ENCODE measurements at places on chromosomes 5 and 9.

DNA sequence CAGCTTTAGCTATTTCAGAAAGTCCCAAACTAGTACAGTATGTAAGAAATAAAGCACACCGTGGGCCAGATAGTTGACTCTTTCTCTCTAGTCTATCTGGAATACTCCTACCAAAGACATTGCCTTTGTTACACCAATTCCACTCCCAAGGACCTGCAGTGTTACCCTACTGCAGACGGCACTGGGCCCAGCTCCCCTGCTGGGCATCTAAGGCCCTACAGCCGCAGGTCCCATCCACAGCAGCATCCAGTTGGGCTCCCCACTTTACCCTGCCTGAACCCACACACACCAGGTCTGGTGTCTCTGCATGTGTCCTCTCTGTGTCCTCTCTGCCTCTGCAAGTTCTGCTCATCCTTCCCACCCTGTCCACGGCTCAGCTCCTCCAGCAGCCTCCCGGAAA is 22.5 kb downstream of the TNIP1 start:
- DNase-seq = no peak

DNA sequence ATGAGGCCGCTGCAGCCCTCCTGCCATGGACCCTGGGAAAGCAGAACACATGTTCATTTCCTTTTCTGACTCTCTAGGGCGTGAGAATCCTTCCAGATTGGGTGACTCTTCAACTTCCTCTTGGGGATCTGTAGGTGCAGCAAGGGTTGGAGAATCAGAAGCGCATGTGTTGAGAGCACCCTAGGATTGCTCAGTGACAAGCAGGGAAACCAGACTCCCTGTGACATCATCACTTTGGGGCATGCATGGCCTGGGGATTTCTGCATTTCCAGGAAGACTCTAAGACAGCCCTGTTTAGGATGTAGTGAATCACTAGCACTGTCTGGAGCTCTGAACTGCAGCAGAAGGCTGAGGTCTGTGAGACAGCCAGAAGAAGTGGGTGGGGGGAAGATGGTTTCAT is 15.1 kb upstream of the LCP2 start:
- no peak for DNase-seq

DNA sequence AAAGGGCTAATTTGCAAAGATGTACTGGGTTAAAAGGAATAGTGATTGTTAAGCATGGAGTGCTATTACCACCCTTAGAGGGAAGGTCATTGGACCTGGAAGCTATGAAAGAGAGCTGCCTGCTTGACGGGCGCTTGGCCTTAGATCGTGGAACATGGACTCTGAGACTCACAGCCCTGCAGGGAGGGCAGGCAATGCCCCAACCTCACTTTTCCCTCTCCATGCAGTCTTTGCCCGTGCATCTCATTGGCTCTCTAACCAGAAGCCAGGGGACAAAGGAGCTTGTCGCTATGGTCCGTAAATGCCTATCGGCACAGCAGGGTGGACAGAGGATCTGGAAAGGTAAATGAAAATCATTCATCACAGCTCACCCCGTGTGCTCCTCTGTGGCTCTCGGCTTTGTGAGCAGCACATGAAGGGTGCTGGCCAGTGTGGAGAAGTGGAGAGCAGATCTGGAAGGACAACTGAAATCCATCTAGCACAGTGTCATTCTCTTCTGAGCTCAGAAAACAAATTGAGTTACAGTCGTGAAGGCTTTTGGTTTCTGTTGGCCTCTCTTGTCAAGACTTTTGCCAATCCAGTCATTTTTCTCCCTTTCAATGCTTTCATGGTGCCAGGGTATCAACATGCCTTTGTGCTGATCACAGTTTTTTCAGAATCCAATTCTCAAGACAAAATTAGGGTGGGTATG is 186.2 kb downstream of the SNX18 start:
- DNase-seq = no peak

- DNase-seq = no peak
Observed at GRCh38 chr9:87580941-87581438, 83.3 kb downstream of the DAPK1 start.

- DNase-seq = no peak
Observed at GRCh38 chr9:4547016-4547415, 56.7 kb downstream of the SLC1A1 start.

- DNase-seq = no peak
Observed at GRCh38 chr5:181234455-181235306, 9.0 kb downstream of the RACK1 start.

GRCh38 chr5:103513701-103514100 is 48.9 kb downstream of the NUDT12 start:
- no peak for DNase-seq

DNA sequence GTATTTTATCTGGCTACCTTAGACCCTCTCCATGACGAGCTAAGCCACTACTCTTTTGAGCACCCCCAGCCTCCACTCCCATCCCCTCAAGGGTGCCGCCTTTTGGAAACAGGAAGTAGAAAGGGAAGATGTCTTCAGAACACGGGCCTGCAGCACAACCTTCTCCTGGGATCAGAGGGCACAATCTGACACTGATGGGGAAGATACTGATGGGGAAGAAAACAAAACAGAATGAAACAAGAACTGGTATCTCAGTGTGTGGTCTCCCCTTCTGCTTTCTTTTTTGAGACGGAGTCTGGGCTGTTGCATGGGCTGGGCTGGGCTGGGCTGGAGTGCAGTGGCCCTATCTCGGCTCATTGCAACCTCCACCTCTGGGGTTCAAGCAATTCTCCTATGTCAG is 539.7 kb upstream of the DAP start:
- DNase-seq = no peak

GRCh38 chr5:106784846-106785245 is 885.9 kb downstream of the EFNA5 start:
- no peak for DNase-seq

DNA sequence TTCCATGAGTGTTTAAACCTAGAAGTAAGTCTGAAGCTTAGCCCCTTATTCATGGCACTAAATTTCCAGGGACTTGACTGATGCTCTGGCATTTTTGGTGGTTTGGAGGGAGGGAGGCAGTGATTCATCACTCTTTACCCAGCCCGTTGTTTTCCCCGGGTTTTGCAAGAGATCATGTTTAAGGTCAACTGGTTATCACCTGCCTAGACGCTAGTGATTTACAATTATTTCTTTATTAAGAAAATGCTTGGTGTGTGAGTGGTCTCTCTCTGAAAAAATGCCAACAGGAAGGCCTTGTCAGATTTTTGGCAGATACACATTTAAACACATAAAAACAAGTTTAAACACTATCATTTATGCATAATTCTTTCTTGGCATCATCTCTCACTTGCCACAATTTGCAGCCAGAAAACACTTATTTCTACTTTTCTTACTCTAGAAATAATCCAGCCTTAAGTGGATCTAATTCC is 737.9 kb upstream of the ZNF608 start:
- peak; percentile 10 for DNase-seq

DNA sequence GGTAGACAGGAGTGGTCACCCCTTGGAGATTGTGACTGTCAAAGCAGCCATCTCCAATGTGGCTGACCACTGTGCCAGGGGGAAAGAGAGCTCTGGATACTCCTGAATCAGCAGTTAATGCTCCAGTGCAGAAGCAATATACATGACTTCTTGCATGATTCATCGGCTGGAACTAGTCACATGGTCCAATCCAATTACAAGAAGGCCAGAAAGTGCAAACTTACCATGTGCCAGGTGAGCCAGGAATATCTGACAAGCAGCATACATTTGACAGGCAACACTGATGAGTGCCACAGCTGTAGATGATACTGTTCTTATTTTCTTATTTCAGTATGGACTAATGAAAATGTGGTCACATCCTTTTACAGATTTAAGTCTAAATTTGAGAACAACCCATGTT is 440.0 kb upstream of the MPDZ start:
- DNase-seq = no peak

GRCh38 chr5:107157809-107158208 is 512.9 kb downstream of the EFNA5 start:
- DNase-seq = no peak

DNA sequence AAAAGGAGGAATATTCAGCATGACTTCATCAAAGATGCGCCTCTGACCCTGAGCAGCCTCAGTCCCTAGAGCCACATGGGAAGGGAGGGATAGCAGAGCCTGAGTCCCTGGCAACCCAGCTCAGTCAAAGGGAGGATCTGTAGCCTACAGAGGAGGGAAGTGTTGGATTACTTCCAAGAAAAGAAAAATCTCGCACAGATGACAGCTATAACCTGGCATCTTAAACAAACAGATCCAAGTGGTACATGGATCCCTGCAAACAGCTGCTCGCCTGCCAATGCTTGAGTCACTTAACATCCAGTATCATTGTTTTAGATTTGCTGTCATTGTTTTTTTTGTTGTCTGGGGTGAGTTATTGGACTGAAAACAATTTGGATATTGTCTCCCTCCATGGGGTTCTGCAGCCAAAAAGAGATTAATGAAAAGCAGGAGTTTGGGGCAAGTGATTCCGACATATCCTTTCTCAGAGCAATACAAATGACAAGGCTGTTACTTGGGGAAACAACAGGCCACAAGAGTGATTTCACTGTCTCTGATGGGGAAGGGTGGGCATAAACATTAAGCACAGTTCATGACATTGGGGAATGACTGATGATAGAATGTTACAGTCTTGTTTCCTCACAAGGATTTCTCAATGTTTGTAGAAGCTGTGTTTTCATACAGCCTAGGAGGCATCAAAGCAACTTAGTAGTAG is 153.5 kb upstream of the KIF2A start:
- no peak for DNase-seq

- DNase-seq = no peak
Observed at GRCh38 chr5:73823508-73823925, 197.5 kb downstream of the ARHGEF28 start.

DNA sequence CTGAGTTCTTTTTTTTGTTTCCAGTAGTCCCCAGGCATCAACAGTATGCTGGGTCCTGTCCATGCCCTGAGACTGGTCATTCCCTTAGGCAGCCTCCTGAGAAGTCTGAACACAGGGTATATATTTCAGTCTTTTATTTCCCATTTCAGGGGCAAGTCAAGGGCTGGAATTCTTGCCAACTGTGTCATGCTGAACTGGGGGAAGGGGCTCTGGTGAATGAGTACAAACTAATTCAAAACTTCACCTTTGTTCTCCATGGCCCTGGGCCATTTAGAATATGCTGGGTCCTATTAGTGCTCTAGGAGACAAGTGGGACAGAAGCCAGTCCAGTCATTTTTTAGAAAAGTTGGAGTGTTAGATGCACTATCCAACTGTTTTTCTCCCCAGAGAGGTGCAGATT is 170.3 kb downstream of the TMC1 start:
- DNase-seq = no peak

- no peak for DNase-seq
Observed at GRCh38 chr5:72237415-72237814, 82.6 kb downstream of the MRPS27 start.

- DNase-seq = no peak
Observed at GRCh38 chr9:71465392-71465791, 302.9 kb downstream of the CEMIP2 start.

DNA sequence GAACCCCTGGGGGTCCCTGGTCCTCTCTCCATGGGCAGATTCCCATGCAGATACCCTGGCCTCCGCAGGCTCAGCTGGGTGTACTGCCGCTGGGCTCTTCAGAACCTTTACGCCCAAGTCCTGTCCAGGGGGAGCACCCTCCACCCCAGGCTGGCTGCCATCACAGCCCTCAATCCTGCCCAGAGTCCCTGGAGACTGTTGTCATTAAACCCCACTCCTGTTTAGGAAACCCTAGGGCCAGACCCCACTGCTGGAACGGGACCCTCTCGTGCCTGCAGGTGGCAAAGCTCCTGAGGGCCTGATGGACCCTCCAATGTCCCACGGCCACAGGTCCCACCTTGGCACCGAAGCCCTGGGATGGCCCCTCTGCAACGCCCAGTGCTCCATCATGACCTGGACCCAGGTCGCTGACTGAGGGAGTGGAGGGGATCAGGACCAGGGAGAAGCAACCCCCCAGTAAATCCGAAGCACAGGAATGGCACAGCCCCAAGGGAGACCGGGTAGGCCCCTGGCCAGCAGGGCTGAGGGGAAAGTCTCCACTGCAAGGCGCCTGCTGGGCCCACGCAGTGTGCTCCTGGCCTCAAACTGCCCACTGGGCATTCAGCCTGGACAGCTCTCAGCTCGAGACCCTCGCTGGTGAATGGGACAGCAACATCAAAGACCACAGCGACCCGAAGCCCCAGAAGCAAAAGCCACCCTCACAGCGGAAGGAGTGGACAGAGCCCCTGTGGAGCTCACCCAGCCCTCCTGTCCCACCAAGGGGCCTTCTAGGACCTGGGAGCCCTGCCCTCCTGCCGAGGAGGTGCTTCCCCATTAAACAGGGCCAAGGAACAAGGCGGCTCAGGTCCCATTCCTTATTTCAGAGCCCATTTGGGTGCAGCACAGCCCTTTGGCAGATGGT is 8.3 kb downstream of the ZDHHC11B start:
- no peak for DNase-seq

- DNase-seq = no peak
Observed at GRCh38 chr9:33731142-33731541, 64.2 kb upstream of the PRSS3 start.

DNA sequence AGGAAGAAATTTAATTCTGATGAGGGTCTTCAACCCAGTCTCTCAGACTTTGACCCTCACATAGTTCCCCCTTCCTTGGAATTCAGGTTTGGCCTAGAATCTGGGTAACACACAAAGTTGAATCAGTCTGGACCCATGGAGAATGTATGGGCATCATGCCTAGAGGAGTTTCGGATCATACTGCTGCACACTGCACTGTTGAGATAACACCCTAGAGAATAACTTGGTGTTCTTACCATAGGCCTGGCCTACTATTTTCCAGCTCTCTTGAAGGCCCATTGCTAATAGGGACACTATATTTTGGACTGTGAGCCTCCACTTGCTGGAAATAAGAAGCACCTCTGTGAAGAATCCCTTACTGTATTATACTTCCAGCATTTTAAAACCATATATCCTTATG is 413.5 kb downstream of the PLK2 start:
- DNase-seq = no peak

GRCh38 chr5:10111571-10111970 is 138.1 kb downstream of the ATPSCKMT start:
- peak; percentile 55 for DNase-seq

GRCh38 chr5:174500636-174501035 is 223.7 kb upstream of the MSX2 start:
- no peak for DNase-seq

DNA sequence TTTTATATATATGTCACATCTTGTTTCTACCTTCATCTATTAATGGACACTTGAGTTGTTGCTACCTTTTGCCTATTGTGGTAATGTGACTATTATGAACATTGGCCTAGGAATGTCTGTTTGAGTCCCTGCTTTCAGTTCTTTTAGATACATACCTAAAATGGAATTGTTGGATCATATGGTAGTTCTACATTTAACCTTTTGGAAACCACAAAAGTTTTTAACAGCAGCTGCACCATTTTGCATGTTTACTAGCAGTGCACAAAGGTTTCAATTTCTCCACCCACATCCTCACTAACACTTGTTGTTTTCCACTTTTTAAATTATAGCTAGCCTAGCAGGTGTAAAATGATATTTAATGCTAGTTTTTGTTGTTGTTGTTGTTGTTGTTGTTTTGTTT is 88.4 kb downstream of the GALNT10 start:
- DNase-seq = no peak

GRCh38 chr5:40674661-40675235 is 5.0 kb upstream of the PTGER4 start:
- DNase-seq = no peak
